ENCODE measurements at places on chromosomes 1 and 21.
A peak's percentile ranks its signal among the peaks of the same experiment; 100 is the strongest.

DNA sequence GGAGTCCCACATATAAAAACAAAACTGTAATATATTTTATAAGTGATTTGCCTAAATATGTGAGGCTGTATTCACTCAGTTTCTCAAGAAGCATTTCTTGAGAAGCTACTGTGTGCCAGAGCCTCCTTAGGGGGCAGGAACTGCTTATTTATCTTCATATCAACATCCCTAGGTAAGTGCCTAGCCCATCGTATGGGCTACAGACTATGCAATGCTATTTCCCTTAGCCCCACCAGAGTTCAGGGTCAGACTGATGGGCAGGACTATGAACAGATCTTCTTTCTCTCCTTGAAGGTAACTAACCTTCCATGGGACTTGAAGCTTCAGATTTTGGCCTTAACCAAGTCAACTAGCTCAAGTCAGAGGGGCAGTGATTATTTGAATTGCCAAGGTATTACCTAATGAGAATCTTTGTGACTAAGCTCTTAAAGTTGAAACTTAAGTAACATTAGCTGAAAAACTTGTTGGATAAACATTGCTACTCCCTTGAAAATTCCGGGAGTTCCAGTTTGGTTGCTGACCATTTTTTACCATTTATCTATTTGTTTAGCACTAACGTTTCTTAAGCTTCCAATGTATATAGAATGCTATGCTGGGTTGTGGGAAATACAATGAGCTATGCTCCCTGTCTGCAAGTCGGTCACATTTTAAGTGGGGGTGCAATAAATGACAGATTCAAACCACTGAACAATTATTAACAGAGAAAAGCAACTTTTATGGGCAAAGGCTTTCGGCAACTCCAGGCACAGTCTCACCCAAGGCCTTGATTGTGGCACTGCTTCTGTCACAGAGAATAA, 85.2 kb downstream of the GPR88 start:
- DNase-seq, result peak; percentile 78

- DNase-seq, result no peak
These were observed 24.0 kb downstream of the L1TD1 start for GRCh38 chr1:62218604-62219003.

GRCh38 chr21:28309596-28309995, 683.1 kb downstream of the LTN1 start:
- no peak for DNase-seq

DNA sequence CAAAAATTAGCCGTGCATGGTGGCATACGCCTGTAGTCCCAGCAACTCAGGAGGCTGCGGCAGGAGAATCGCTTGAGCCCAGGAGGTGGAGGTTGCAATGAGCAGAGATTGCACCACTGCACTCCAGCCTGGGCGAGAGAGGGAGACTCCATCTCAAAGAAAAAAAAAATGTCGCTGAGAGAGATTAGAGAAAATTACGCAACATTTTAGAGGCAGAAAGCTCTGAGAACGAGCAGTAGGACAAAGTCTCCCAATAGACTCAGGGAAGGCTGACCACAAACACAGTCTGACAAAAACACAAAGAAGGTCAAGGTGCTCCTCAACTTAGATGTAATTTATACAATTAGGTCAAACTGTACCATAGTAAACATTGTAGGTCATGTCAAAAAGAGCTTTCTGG, 367.6 kb upstream of the ZRANB2 start:
- no peak for DNase-seq

DNA sequence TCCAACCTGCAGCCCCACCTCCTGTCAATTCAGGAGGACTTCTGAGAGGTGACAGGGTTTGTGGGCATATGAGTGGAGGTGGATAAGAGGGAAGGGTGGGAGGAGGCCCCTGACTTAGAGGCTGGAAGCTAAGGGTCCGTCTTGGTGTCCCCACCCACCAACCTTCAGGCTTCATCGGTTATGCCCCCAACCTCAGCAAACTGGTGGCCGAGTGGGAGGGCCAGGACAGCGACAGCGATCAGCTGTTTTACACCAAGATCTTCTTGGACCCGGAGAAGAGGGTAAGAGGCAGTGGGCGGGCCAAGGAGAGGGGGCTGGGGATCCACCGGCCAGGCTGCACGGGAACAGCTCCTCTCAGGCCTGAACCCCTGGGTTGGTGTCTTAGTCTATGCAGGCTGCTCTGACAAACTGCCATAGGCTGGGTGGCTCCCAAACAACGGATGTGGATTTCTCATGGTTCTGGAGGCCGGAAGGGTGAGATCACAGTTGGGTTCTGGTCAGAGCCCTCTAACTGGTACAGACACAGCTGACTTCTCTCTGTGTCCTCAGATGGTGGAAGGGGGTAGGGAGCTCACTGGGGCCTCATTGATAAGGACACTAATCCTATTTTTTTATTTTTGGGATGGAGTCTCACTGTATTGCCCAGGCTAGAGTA, 18.1 kb downstream of the PLOD1 start:
- no peak for DNase-seq

DNA sequence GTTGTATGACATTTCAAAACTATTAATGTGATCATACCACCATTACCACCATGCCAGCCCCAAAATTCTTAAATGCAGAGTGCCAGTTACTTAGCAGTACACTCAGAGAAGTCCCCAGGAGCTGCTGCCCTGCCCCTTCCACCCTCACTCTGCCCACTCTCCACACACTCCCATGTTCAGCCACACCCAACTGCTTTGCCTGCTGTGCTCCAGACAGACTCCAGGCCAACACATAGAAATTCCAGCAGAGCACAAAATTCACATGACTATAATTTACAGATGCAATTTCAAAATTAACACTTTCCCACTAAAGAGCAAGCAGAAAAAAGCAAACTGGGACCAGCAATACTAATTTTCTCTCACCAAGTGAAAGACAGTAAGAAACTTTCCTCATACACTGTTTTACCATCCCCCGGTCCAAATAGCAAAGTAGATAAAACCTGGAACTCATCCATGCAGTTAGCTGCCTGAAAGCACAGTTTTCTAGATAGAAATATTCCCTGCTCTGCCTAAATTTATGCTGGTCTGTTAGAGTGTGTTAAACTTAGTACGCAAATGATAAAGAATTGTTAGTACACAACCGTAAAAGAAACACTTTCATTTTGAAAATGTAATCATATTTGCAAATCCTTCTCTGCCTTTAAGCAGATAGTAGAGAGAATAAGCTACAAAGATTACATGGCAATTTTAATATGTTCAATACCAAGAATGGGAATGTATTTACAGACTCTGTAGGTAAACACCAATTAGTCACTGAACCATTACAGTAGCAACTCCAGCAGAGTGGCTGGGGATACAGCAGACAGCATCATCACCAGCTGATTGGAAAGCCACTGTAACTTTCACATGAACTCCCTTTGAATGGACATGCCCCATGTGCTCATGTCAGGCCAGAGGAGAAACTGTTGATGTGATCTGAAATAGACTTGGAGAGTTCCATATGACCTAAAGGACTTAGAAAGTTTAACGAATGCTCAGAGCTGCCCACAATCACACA, 176.5 kb downstream of the VAV3 start:
- no peak for DNase-seq

GRCh38 chr1:156295391-156295947, at the start of gene GLMP:
TSS of gene GLMP (minus strand) at chr1:156295679. CDS start at chr1:156295645, 34 bp downstream.
- DNase-seq, result peak; percentile 36

Data from SJSA1 (cell line).